ENCODE measurements at places on chromosomes 12 and 14.
A peak's percentile ranks its signal among the peaks of the same experiment; 100 is the strongest.

DNA sequence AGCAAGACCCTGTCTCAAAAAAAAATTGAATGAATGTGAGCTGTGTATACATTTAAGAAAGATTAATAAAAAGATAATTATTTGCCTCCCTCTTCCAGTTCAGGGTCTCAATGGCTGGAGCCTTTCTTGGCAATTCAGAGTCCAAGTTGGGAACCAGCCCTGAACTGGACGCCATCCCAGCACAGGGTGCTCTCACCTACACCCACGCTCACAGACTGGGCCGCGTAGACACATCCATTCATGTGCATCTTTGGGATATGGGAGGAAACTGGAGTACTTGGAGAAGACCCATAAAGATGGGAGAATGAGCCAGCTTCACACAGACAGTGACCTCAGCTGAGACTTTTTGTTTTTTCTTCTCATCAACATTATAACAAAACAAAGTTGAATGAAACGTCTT lies 6.5 kb downstream of the MAPK1IP1L start:
- DNase-seq, result no peak

DNA sequence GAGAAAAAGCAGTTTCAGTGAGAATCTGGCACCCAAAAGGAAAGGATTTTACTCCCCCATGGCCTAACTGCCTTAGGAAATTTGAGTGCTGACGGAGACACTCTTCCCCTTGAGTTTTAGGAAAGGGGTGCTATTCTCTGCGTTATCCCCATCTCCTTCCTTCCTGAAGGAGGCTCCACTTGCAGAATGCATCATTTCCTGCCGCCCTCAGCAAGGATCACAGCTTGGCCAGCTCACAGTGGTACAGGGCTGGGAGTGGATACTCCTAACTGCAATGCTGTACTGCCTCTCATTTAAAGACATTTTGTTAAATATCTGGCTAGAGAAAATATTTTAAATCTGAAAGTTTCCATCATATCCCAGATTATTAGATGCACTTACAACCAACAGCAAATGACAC lies 33.0 kb downstream of the RDH12 start:
- DNase-seq, result no peak

GRCh38 chr12:62957233-62957953 lies 22.4 kb upstream of the PPM1H start:
- no peak for DNase-seq

- no peak for DNase-seq
These were observed 5.9 kb downstream of the RASSF3 start for GRCh38 chr12:64616201-64616600.

DNA sequence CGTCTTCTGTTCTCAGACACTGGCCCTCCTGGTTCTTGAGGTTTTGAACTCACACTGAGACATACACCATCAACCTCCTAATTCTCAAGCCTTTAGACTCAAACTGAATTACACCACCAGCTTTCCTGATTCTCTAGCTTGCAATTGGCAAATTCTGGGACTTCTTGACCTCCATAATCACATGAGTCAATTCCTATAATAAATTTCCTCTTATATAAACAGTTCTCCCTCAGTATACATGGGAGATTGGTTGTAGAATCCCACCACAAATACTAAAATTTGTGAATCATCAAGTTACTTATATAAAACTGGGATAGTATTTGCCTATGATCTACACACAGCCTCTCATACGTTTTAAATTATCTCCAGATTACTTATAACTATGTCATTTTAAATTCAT lies 162.2 kb downstream of the DIO2 start:
- DNase-seq, result no peak

DNA sequence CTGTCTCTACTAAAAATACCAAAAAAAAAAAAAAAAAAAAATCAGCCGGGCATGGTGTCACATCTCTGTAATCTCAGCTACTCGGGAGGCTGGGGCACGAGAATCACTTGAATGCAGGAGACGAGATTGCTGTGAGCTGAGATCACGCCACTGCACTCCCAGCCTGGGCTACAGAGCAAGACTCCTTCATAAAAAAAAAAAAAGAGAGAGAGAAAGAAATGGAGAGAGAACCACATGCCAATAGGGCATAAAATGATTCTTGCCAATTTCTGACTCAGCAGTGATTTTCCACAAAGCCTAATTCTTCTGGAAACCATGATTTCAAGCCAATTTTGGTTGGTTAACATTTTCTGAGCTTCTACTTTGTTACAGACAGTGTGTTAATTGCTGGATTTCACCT lies 250.4 kb upstream of the SEL1L start:
- no peak for DNase-seq

DNA sequence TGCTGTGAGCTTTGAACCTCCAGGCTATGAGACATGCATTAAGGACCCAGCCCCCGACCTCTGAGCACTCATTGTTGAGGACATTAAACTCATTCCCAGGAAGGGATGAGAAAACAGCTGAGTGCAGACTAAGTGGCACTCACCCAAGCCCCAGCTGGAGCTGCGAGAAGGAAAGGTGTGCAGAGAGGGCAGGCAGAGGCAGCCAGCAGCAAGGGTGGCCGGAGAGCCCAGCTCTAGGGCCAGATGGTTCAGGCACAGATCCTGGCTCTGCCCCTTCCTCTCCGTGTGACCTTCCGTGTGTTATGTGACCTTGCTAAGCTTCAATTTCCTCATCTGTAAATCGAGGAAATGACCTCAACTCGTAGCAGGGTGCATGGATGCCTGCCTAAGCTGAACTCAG lies 3.7 kb downstream of the TSPAN11 start:
- DNase-seq, result no peak

GRCh38 chr12:121114019-121114639 lies 18.5 kb upstream of the P2RX7 start:
- DNase-seq, result no peak

DNA sequence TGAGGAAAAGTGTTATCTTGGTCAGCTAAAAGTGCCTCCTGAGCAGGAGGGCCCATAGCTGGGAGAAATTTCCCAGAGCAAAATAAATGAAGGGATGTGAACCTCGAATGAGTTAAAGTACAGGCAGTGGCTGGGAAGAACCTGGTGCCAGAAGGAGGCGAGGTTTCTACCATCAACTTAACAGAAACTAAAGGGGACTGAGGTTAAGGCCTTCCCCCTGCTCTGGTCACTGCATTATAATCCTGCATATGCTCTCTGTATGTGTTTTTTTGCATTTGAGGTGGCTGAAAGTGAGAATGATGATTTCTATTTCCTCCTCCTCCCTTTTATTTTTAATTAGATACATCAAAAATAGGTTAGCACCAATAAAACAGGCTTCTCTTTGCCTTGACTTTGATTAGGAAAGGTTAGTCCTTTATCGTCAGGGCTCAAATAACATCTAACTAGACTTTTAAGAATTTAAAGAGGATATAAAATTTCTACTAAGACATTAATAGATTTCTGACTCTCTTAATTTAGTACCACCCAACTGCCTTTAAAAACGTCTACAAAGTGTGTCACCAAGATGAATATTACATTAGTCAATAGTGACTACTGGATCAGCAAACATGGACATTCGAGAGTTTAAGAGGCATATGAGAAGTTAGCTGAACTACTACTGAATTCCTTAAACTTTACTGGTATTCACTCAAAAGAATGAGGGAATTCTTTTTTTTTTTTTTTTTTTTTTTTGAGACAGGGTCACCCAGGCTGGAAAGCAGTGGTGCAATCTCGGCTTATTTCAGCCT lies 49.2 kb downstream of the GALNT4 start:
- DNase-seq, result no peak

DNA sequence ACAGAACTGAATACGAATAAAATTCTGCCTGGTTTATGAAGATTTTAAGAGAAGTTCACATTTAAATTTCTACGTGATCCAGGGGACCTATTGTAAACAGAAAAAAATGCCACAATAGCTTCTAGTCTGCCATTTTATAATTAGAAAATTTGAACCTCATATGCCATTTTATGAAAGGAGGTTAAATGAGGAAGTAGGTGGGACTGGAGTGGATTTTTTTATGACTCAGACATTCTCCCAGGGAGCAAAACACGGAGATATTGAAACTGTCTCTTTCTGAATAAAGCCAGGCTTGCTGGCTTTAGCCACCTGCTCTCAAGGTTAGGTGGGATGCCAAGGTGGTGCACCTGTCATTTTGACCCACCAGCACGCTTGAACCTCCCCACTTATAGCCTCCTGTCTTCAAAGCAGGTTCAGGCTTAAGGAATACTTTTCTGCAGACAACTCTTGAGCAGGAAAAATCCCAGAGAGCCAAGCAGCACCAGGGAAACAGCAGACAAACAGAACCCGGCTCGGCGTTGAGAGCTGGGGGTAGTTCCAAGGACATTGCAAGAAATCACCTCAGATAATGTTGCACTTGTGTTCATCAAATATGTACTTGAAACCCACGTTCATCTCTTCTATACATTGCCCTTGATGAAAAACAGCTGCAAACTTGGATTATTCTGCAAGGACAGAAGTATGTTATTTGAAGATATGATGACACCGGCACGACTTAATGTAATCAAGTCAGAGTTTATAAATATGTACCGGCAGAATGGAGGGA lies 203.7 kb downstream of the PPM1H start:
- DNase-seq, result peak; percentile 24

- DNase-seq, result no peak
These were observed 78.3 kb upstream of the BDKRB2 start for GRCh38 chr14:96126339-96126782.

- no peak for DNase-seq
These were observed 75.9 kb upstream of the ANO2 start for GRCh38 chr12:6020930-6021329.

- peak; percentile 34 for DNase-seq
These were observed 89.6 kb downstream of the TTC7B start for GRCh38 chr14:90726656-90727055.

GRCh38 chr12:89484470-89484869 lies 40.1 kb downstream of the GALNT4 start:
- no peak for DNase-seq
